ENCODE measurements at places on chromosomes 5 and 9.

DNA sequence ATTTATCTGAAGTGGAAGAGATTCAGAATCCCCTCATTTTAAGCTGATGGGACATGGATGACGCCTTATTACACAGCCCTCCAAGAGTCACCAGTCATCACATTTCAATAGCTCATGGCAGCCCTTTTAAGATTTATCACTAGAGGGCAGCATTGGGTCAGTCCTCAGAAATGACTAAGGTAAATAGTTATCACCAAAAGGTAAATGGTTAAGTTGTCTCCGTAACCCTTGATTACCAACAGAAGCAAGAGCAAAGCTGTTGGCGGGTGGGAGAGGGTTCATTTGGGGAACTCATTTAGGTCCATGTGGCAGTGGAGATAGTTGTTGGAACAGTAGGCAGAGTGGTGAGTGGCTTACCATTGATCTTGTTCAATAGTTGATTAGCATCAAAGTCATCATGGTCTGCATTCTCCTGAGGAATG, 12.0 kb upstream of the C9 start:
- no peak for DNase-seq

DNA sequence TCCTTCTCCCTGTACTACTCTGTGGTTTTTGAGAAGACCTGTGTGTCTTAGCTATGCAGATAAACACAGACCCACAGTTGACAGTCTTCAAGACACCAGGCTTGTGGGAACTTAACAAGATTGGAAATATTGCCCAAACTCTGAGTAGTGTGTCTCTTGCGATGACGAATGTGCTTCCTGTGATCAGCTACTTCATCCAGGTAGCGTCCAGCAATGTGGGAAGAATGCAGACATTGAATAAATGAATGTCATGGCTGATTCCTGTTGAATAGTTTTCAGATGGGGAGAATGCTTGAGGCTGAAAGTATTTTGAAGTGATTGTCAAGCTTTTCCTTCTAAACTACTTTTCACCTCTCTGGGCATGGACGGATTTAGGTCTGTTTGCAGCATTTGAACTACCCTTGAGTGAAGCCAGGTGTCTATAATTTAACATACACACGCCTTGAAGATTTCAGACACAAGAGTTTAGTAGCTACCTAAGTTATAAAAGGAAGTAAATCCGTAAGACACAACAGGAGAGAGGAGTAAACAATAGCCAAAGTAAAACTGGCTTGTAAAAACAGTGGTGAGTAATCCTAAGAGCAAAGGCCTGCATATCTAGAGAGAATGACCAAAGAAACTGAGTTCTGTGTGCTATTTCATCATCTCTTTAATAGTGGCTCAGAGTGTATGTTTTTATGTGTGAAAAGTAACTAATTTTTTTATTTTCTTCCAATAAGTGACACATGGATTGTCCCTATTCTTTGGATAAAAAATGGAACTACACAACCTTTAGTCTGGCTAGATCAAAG, 30.0 kb upstream of the ARL14EPL start:
- DNase-seq = no peak

DNA sequence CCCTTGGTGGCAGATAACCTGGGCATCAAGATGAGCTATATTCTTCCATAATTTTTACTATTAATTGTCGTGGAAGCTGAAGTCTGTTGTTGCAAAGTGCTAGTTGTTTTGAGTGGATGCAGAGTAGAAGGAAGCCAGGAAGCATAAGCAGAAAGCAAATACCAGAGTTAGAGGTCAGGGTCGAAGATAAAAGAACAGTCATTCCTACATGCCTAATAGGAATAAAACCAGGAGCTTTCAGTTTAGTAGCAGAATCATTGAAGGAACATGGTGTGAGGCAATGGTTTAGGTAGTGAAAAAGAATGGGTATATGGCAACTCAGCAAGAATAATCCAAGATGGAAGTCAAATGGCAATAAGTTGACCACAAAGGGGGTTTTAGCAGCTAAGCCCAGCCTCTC, 121.6 kb upstream of the FST start:
- no peak for DNase-seq

DNA sequence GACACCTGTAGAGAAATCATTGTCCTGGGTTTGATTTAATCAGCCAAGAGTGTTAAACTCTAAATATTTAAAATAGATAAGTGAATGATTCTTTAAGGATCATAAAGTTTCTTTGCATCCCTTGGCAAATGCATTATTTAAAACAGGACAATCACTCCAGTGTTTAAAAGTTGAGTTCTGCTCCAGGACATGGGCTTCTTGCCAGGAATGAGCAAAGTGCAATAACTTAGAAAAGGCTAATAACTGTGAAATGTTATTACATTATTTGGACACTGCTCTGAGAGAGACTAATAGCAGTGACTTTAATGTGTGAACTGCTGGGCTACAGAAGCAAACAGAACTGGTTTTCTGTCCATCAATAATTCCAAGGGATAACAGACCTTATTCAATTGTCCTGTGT, 283.3 kb downstream of the GABRB2 start:
- DNase-seq = no peak

DNA sequence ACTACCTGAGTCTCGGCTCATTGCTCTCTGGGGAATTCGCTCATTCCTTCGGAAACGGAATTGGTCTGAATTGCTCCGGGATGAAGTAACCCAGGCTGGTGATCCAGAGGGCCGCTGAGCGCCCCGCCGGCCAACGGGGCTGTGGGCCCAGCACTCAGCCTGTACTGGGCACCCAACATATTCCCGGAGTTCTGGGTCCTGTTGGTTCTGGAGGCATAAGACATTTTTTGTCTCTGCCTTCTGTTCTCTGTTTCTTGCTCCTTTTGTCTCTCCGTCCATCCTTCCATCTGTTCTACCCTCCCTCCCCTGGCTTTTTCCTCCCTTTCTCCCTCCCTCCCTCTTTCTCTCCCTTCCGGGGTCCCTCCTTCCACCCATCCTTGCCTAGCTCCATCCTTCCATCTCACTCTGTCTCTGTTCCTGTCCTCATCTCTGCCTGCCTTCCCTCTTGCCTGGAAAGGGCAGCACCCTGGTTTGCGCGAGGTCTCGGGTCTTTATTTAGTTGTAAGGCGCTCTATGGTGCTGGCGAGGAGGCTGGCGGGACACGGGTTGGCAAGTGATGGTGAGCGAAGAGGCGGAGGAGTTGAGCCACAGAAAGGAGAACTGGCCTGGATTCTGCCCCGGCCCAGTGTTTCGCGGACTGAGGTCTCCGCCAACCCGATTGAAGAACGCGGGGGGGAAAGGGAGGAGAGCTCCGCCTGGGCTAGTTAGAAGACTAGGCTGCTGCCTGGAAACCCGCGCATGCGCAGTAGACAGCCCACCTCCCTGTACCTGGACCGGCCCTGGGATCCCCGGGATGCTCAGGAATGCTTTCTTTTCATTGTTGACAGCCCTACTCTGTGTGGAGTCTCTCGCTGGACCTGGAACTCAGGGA, 1468.0 kb downstream of the FOXD4L5 start:
- DNase-seq = no peak

GRCh38 chr5:116084287-116084691, 536 bp upstream of the COMMD10 start:
- DNase-seq = no peak

DNA sequence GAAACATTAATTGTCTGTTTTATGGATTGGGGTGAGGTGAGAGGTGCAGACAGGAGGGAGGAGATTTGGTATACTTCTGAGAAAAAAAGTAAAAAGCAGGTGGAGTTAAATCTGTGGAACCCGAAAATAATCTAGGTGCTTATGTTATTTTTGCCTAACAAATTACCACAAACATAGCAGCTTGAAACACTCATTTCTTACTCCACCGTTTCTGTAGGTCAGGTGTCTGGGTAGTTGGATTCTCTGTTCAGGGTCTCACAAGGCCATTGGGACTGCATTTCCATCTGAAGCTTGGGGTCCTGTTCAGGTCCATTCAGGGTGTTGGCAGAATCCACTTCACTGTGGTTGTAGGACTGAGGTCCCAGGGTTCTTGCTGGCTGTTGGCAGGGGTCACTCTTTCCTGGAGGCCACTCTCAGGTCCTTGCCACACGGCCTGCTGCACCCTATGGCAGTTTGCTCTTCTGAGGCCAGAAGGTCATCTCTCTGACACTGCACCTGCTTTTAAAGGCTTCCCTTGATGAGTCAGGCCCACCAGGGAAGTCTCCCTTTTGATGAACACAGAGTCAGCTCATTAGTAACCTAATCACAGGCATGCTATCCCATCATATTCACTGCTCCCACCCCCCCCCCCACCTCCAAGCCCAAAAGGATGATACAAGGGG, 82.2 kb downstream of the TRIO start:
- DNase-seq = no peak

- no peak for DNase-seq
Measured at GRCh38 chr9:19127871-19128500, 694 bp upstream of the PLIN2 start.

DNA sequence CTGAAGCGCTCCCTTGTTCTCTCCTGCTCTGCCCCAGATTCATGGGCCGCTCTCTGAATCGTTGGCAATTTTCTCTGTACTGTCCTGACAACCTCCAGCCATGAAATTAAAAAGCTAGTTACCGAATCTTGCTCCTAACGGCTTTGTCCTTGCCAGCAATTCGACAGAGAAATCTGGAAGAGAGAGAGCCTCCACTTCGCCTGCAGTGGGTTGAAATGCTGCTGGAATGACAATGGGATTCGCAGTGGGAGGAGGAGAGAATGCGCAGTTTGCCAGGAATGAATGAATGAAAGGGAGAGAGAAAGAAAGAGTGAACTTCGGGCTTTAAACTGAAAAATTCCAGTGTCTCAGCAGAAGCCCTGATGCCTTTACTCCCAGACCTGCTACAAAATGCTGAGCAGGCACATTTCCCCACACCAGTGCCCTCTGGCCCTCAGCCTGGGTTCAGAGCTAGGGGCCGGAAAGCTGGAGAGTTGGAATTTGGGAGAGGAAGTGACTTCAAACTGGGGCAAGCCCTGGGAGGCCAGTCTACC, 11.5 kb upstream of the BOD1 start:
- DNase-seq = no peak

GRCh38 chr5:72147569-72147968, 40.3 kb downstream of the MAP1B start:
- no peak for DNase-seq

- DNase-seq = no peak
Measured at GRCh38 chr9:99885747-99886146, 20.7 kb upstream of the STX17 start.

GRCh38 chr9:84277646-84278045, 62.9 kb downstream of the SLC28A3 start:
- no peak for DNase-seq

- DNase-seq = no peak
Measured at GRCh38 chr5:178516504-178517235, 73.5 kb downstream of the COL23A1 start.

DNA sequence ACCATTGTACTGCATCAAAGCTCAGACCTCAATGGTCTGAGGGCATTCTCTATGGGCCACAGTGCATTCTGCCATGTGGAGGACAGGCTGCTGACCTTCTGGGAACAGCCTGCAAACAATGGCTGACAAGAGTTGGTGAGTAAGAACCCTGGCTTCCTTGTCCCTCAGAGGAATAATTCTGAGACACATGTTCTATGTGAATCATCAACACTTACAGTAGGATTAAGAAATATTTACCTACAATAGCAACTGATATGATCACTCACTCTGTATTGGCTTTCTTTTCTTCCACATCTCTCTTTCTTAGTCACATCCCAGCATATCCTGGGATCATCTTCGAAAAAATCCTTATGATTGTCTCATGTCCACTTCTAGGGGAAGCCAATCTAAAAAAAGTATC, 306.5 kb upstream of the ITGA1 start:
- no peak for DNase-seq

GRCh38 chr5:156394642-156395305, 67.8 kb downstream of the SGCD start:
- no peak for DNase-seq

DNA sequence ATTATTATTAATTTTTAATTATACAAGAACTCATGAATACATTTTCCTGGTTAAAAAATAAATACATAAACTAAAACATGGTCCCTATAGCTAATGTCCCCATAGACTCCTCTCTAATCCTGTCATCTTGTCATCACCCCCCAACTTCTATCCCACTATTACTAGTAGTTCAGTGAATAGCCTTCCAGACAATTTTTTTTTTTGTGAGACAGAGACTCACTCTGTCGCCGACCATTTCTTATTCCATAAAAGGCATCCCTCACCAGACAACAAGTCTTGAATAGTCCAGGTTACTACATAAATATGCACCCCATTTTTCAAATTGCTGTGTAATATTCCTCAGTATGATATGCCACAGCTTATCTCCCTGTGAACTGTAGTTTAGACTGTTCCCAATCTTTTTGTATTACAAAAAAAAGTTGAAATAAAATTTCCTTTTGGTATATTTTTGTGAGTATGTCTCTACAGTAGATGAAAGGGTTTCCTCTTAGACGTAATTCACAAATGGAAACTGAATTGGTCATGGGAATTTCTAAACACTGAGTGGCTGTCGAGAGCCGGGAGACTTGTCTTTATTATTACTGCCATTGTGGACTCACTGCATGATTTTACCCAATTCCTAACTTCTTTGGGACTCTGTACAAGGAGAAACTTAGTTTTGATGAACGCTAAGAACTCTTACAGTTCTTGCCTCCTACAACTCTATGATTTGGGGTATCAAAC, 6.4 kb upstream of the ABLIM3 start:
- no peak for DNase-seq

- no peak for DNase-seq
Measured at GRCh38 chr9:27429436-27429835, 94.7 kb upstream of the IFNK start.

DNA sequence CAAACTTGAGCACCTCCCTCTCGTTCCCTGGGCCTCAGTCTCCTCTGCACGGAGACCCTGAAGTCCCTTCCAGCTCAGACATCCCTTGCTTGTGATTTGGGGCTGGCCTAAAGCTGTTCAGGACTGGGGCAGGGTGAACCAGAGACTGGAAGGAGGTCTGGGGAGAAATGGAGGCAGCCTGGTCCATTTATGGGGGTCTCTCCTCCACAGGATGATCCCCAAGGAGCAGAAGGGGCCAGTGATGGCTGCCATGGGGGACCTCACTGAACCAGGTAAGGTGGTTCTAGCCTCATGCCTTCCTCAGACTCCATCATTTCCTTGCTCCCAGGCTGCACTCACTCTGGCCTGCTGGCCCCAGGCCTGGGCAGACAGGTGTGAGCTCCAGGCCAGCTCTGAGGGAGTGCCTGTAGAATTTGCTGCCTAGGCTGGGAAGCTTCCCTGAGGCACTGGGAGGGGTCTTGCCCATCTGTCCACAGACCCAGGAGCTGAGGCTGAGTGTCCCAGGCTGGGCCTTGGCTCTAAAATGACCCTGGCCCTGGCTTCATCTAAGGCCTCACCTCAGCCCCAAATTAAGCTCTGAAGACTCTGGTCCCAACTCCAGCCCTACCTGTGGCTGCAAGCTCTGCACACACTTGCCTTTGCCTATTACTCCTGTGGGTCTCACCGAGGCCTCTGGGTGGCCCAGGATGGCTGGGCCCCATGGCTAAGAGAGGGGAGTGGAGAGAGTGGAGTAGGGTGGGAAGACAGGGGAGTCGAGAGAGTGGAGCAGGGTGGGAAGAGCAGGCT, 1.9 kb downstream of the MYOZ3 start:
- DNase-seq = no peak

Data from NK-92 treated with Interleukin-12 subunit alpha and Interleukin-12 subunit beta, amount 100 ng/mL, for 24 hours (cell line).